ENCODE measurements at places on chromosomes 5 and 9.

DNA sequence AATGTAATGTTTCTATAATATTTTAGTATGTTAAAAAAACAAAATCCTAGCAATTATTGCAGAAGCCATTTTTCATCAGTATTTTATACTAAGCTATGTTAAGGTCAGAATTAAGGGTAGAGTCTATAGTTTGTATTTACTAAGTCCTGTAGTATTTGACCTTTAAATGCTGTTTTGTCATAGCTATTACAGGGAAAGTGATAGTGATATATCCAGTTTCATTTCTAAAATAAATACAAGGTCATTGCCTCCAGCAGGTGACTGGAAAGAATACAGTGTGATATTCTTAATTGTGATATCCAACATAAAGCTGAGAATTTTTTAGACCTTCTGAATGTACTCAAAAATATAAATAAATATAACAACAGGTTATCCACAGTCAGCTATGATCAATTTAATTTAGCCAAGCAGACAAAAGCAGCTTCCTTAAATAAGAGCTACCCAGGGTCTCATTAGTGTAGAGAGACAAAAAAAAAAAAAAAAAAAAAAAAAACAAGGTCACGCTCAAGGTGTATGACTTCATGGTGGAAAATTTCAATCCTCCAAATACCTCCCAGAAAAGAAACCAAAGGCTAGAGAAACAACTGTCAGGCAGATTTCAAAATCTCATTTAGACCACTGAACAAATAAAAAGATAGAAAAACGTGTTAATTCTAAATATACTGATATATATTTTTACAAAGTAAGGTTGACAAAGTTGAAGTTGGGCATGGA is 278.7 kb downstream of the HCN1 start:
- no peak for DNase-seq

DNA sequence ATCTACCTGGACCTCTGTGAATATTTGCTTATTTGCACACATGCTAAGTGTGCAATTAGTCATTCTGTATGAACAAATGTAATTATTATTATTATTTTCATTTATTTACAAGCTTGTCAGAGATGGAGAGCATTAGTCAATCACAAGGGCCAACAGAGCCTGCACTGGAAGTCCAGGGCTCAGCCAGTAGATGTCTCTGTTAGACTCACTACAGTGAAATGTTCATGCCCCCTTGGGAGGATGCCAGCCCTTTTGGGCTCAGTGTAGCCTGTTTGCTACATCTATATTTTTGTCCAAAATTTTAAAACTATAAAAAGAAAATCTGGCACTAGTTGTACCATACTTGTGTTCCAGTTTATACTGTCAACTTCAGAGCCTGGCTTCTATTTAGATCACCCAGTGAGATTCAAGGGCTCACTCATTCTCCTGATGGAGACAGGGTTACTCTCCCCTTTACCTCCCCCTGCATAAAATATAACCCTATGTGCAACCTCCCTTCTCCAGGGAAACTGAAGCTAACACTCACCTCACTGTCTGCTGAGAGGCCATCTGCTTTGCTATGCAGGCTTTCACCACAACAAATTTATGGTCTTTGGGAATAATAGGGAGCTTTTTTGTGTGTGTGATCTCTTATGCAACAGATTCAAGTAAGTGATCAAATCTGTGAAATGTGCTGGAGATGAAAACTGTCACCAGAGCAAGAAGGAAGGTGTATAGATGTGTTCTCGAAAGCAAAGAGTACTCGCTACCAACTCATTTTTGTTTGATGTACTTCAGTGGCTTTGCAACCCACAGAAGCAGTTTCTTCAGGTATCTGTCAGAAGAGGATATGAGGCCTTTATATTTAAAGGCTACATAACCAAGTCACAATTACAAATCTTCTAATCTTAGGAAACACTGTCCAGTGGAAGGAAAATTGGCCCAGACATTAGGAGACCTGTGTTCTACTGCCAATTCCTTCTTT is 99.9 kb upstream of the TLE4 start:
- DNase-seq, result no peak

- DNase-seq, result no peak
Measured at GRCh38 chr9:79641070-79641469, 69.3 kb downstream of the TLE4 start.

DNA sequence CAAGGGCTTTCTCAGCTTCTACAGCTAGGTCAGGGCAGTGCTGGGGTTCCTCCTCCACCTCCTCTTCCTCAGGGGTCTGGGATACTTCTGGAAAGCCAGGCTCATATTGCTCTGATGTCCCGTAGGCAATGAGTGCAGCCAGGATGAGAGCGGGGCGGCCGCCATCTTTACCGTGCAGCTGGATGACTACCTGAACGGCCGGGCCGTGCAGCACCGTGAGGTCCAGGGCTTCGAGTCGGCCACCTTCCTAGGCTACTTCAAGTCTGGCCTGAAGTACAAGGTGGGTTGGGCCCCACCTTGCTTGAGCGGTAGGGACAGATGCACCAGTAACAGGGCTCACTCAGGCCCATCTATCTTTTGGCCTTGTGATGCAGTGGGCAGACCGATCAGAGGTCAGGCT is 34.8 kb downstream of the GSN start:
- no peak for DNase-seq

Measured in stimulated activated CD4-positive, alpha-beta T cell treated with anti-CD3 and anti-CD28 coated beads, Interleukin-1b, Interleukin-23, amount 100 ng/mL, for 1 hour (primary cell).